ENCODE measurements at places on chromosomes 13 and 19.

DNA sequence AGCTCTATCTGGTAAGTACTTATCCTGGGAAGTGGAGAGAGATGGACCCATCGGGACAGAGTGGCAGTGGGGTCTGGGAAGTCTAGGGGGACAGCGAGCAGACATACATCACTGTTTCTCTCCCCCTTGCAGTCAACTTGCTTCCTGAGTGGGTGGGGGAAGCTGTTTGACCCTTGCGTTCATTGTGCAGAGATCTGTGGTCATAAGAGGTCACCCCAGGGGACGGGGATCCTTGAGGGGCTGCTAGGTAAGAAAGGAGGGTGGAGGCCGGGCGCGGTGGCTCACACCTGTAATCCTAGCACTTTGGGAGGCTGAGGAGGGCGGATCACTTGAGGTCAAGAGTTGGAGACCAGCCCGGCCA is 474 bp downstream of the ARHGEF18 start:
- DNase-seq: no peak

DNA sequence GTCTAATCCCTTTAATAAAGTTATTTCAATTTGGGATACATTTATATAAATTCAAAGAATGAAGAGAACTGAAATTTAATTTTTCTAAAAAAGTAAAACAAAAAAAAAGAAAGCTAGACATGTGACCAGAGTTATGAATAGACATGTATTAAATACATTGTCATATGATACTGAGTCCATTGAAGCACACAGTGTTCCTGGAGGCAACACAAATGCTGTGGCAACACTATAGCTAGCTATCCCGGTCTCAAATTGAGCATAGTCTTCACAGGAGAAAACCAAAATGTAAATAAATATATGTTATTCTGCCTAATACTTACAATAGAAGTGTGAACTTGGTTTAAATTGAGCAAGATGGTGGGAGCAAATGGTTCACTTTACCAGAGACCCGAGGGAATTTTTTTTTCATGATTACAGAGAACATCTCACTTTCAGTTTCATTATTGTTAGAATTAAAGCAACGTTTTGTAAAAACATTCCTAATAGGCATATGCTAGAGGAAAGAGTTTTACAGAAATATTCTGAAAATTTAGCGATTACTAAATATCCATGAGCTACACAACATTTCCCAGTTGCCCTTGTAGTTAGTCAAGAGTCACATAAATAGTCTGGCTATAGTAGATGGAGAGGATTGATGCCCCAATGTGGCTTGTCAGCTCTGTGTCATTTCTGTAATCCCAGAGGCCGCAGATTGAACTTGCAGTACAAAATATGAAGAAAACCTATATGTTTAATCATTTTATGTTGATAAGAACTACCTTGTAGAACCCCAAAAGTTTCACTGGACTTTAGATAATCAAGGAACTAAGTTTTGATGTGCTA is 775.7 kb upstream of the SPRY2 start:
- peak; percentile 26 for DNase-seq

- no peak for DNase-seq
Measured at GRCh38 chr19:33498391-33499000, 23.1 kb downstream of the PEPD start.

GRCh38 chr13:107220245-107220644 is 652.3 kb upstream of the ARGLU1 start:
- no peak for DNase-seq

- peak; percentile 83 for DNase-seq
Measured at GRCh38 chr19:18401580-18402112, 4.2 kb upstream of the LRRC25 start.

DNA sequence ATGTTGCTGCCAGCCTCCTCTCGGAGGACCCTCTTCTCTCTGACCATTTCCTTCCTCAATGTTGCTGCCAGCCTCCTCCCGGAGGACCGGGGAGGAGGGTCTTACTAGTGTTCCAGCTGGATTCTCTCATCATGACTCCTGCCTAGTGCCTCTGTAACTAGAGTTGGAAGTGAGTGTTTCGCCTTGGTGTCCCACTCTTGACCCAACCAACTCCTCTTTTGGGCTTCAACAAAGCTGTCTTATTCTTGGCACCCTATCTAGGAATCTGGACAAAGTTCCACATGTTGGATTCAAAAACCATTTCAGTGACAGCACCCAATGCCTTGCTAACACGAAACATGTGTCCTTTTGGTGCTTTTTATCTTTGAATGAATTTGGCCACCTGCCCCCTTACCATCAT is 165.4 kb downstream of the GPC5 start:
- DNase-seq: no peak

Measured in fibroblast of lung (primary cell).